Activated T-helper 17 cell treated with anti-CD3 and anti-CD28 coated beads, Interleukin-2, amount 50 U/mL, for 72 hours (primary cell): ENCODE measurements at places on chromosomes 2 and 18. TPM values are rescaled to one million over a fixed set of nuclear protein-coding genes. Genes with fewer than 3 reads are reported as not detected.

DNA sequence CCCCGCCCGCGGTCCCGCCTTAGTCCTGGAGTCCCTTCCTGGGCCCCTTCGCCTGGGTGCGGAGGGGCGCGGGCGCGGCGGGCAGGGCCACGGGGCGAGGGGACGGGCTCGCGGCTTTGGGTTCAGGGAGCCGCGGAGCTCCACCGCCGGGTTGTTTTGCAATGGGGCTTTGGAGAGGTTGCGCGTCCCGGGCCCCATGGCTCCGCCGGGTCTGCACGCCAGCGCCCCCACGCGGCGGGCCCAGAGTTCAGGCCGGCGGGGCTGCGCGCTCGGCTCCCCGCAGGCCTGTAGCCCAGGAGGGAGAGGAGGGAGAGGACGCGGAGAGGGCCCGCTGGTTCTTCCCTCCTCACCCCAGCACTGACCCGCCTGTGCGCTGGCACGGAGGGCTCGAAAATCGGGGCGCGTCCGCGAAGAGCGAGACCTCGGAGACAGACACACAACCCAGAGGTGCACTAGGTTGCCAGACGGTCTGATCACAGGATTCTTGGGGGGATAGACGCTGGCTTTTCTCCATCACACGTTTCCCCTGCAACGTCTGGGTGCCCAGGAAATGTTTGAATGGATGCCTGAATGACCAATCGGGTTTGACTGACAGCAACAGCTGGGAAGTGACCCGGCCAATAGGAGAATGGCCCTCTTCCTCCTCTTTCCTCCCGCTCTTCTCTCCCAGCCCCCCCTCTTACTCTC lies 4.9 kb upstream of the SIX2 start:
- no peak for ATAC-seq

DNA sequence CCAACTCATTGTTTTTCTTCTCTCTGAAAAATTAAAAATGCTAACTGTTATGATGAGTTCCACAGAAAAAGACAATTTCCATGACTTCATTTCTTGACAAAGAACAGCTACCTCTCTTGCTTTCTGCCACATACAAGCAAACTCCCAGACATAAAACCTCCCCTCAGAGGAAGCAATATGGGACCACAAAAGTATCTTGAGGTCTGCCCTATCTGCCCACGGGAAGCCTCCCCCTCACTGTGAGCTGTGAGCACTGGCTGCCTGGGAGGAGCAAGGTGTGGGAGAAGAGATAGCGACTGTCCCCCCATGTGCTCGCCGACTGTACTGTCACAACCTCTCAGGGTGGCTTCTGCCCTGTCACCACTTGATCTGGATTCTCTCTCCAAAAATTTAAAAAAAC lies 69.7 kb upstream of the NRP2 start:
- ATAC-seq: peak; percentile 89

- no peak for ATAC-seq
Measured at GRCh38 chr18:40866013-40866645, 1088.9 kb upstream of the PIK3C3 start.

GRCh38 chr2:224711381-224711780 lies 4.8 kb downstream of the CCDC195 start:
- ATAC-seq: no peak

DNA sequence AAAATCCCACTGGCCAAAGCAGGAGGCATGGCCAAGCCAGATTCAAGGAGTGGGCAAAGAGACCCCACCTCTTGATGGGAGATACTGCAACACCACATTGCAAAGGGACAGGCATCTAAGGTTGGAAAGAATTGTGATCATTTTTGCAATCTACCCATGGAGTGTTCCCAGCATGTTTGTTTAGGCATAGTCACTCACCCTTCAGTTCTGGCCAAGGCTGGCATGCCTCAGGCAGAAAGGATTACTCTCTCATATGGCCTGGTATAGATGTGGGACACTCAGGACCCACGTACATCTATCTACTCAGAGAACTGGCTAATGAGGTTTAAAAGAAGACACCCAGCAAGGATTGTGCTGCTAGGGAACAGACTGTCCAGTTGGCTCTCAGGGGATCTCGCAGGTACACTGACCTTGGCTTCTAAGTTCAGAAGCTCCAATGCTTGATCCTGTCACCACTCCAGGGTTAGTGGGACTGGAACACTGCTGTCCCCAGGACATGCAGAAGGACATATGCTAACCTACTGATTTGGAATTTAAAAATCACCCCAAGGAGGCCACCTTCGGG lies 183.7 kb downstream of the KLHL29 start:
- ATAC-seq: no peak

DNA sequence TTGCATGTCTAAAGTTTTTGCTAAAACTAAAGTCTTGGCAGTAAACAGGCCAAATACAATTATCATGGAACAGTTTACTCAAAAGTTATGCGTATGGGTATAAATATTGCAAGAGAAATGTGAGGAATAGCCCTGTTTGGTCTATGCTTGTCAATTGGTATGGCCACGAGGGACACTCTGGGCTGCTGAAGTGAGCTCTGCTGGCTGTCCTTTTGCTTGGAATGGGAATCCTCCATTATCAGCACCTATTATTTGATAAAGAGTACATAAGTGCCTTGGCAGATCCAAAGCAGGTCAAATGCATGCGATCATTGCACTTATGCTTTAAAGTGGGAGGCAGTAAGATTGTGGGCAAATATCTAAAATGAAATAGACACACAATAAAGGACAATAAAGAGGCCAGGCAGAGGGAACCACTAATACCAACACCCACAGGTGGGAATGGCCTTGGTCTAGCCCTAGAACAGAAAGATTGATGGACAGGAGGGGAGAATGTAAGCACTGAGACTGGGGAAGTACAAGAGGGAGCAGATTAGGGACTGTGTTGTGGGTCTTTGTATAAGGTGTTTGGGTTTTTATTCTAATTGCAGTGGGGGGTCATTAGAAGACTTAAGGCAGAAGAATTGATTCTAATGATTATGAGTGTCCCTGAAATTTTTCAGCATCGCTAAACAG lies 60.0 kb upstream of the NOSTRIN start:
- no peak for ATAC-seq

Gene GRHL1
- total RNA-seq: 0.85 TPM

Gene LRRC30
- not detected for total RNA-seq

Gene APLF
- total RNA-seq: 3.5 TPM

Gene LYPD6B
- not detected for total RNA-seq

Gene SERPINB13
- total RNA-seq: not detected
